ENCODE measurements at places on chromosomes 1 and 21. TPM values are rescaled to one million over a fixed set of nuclear protein-coding genes. Genes with fewer than 3 reads are reported as not detected.

The DDX59 gene
- total RNA-seq, result 11.1 TPM

The WDR64 gene
- total RNA-seq, result not detected

The TRMT13 gene
- 8.8 TPM for total RNA-seq

The SMIM1 gene
- total RNA-seq, result not detected

The CREG1 gene
- 11.0 TPM for total RNA-seq

The PTPN7 gene
- total RNA-seq, result 3.2 TPM

The DCLRE1B gene
- 1.9 TPM for total RNA-seq

The LRRC53 gene
- not detected for total RNA-seq

The HPCA gene
- not detected for total RNA-seq

The GPATCH3 gene
- 11.2 TPM for total RNA-seq

The KIF2C gene
- 35.3 TPM for total RNA-seq

The LCE6A gene
- not detected for total RNA-seq

The PLD5 gene
- total RNA-seq, result not detected

The ZBTB18 gene
- total RNA-seq, result 34.5 TPM

The OLIG2 gene
- total RNA-seq, result not detected

The SFN gene
- total RNA-seq, result not detected

The TNFSF4 gene
- 36.0 TPM for total RNA-seq

The CFAP45 gene
- total RNA-seq, result 1.9 TPM

The C2CD2 gene
- total RNA-seq, result 35.3 TPM

The LCE2B gene
- not detected for total RNA-seq

The TMEM201 gene
- 5.5 TPM for total RNA-seq

The RRP15 gene
- 12.2 TPM for total RNA-seq

The TAF5L gene
- 21.1 TPM for total RNA-seq

The KCNK1 gene
- total RNA-seq, result 7.5 TPM

The S100A7 gene
- not detected for total RNA-seq

The AQP10 gene
- under 0.01 TPM for total RNA-seq

The S100A3 gene
- total RNA-seq, result 0.30 TPM

The GUCA2B gene
- not detected for total RNA-seq

The GBP7 gene
- not detected for total RNA-seq

All from epithelial cell of umbilical artery (primary cell).